ENCODE measurements at places on chromosomes 3 and 15. TPM values are rescaled to one million over a fixed set of nuclear protein-coding genes. Genes with fewer than 3 reads are reported as not detected.

HYAL1 gene
- 87.6 TPM for total RNA-seq

ZDHHC23 gene
- total RNA-seq, result 16.2 TPM

CD200 gene
- 0.28 TPM for total RNA-seq

COL6A6 gene
- 0.92 TPM for total RNA-seq

- no peak for DNase-seq
Observed at GRCh38 chr15:77527164-77527778, 105.4 kb downstream of the LINGO1 start.

DNA sequence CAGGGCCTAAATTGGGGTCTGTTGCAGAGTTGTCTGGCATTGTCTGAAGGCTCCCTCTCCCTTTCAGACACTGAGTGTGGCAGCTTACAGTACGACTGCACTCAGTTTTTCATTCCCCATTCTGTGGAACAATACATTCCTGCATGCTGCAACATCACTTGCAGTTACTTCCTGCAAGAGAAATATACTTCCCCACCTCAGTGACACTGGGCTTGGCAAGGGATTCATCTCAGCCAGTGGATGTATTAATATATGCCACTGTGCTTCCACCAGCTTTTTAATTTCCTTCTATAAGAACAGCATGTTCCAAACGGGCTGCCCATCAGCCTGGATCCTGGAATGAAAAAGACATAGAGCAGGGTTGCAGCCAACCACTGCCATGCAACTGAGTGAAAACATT, 23.1 kb downstream of the B3GALNT1 start:
- no peak for DNase-seq

GRCh38 chr3:40148827-40149226, 160.7 kb upstream of the EIF1B start:
- no peak for DNase-seq

- no peak for DNase-seq
Observed at GRCh38 chr3:96266395-96267190, 547.8 kb upstream of the EPHA6 start.

DNA sequence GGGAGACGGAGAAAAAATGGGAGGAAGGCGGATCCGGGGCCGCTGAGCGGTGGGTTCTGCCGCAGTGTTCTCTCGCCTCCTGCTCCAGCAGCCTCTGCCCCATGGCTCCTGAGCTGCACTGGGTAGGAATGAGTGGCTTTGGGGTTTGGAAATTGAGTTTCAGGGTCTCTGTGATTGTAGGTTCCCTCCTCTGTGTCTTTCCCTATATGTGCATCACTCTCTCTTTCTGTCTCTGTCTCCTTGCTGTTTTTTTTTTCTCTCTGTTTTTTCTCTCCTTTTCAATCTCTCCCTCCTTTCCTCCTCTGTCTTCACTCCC, 1.9 kb downstream of the GRM7 start:
- DNase-seq, result no peak
